ENCODE measurements at places on chromosomes 7 and 10. TPM values are rescaled to one million over a fixed set of nuclear protein-coding genes. Genes with fewer than 3 reads are reported as not detected.
A peak's percentile ranks its signal among the peaks of the same experiment; 100 is the strongest.

GRCh38 chr10:91557651-91558111 lies 75.2 kb downstream of the PPP1R3C start:
- no peaks in the 10 kb centered on the region for H3K36me3 ChIP-seq
- no peak overlapping the region for H3K27ac ChIP-seq
- peaks cover 3% of the 10 kb centered on the region for H3K4me1 ChIP-seq
- no peak for DNase-seq

DNA sequence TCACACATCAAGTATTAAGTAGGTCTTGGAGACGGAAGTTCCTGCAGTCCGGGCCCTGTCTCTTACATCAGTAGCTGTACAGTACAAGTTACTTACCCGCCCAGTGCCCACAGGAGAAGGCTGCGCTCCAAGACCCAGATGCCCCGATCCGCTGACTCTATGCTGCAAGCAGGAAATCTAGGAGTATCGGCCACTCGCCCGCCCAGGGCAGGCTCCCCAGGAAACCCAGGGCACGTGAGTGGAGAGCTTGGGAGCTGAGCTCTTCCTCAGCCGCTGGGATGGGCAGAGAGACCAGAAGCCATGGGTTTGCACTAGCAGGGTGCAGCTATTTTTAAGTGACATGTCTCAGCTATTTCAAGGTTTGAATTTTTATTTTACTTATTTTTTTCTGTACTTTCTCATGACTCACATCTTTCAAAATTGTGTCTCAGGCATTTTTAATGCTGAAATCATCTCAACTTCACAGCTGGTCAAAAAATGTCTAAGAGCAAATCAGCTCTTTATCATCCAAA lies 1.9 kb upstream of the GPER1 start:
- H3K4me3 ChIP-seq = no peak overlapping the region
- H3K4me1 ChIP-seq = peaks cover 31% of the 10 kb centered on the region
- peak; percentile 55 for DNase-seq
- H3K27ac ChIP-seq = no peak overlapping the region

DNA sequence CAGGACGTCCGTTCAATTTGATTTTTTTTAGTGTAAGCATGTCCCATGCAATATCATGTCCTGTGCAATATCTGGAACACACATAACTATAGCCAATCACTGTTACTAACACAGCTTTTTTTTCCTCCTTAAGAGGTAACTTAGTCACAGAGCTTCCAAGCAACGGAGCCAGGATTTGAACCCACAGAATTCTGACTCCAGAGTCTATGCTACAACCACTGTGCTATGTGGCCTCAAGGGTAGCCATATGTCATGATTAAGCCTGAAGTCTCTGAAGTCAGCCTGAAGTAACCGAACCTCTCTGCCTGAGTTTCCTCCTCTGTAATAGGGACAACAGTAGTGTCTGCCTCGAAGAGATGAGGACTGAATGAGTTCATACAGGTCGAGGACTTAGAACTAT lies 42.2 kb upstream of the TCF7L2 start:
- no peaks in the 10 kb centered on the region for H3K4me1 ChIP-seq
- no peaks in the 10 kb centered on the region for H3K27me3 ChIP-seq
- peak; percentile 37 for DNase-seq
- H3K4me3 ChIP-seq = no peak overlapping the region

DNA sequence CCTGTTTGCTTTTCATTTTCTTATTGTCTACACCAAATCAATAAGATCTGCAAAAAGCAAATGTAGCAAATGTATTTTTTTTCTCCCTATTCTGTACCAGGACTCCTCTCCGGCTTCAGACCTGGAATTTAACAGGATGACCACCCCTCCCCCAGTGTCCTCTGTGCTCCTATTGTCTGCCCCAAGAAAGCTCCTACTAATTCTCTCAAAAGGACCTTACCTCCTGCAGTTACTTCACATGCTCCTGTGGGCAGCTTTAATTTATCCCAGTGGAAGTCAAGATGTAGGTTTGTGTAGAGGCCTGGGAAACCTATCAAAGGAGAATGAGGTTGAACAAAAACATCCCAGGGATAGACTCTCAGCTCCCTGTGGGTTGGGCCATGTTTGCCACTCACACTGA lies 31.3 kb downstream of the PLXNA4 start:
- H3K4me1 ChIP-seq = no peaks in the 10 kb centered on the region
- no peaks in the 10 kb centered on the region for H3K36me3 ChIP-seq

DNA sequence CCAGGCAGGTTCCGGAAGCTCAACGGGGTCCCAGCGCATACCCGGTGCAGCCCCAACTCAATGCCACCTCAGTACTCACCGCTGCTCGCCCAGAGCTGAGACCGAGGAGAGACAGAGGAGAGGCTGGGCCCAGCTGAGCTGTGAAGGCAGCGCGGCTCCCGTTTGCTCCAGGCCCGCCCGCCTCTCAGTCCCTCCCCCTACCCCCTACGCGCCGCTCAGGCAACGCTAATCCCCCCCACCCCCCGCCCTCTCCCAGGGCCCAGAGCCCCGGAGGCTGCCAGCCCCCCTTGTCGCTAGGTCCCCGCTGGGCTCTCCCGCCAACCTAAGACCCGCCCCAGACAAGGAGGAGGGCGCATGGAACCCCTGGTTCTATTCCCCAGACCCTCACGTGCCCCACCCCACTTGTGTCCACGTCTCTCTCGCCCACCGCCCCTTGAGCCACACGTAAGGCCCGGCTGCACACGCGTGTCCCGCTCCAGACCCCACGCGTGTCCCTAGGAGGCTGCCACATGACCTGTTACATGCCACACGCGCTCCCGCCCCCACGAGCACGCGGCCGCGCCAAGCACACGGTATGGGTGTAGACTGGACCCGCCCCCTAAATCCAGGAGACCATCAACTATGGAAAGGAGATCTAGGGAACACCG lies at the start of gene PSD:
Gene PSD (minus strand): TSS at position 164 of the 647 bp plus-strand sequence. CDS start 1,747 bp downstream, outside the sequence.
- peaks cover 35% of the 10 kb centered on the region for H3K27me3 ChIP-seq
- peaks cover 5% of the 10 kb centered on the region for H3K36me3 ChIP-seq
- H3K27ac ChIP-seq = no peak within 1 kb of the TSS
- peak within 1 kb of the TSS; percentile 38 for H3K4me3 ChIP-seq
- peaks cover 9% of the 10 kb centered on the region for H3K4me1 ChIP-seq

- DNase-seq = no peak
- no peaks in the 10 kb centered on the region for H3K4me1 ChIP-seq
- H3K36me3 ChIP-seq = no peaks in the 10 kb centered on the region
- no peak overlapping the region for H3K4me3 ChIP-seq
- peaks cover 15% of the 10 kb centered on the region for H3K27me3 ChIP-seq
- no peak overlapping the region for H3K27ac ChIP-seq
Measured at GRCh38 chr10:78572565-78572964, 496.2 kb upstream of the ZMIZ1 start.

- no peaks in the 10 kb centered on the region for H3K4me1 ChIP-seq
- DNase-seq = no peak
- no peak overlapping the region for H3K4me3 ChIP-seq
- no peak overlapping the region for H3K27ac ChIP-seq
- H3K27me3 ChIP-seq = no peaks in the 10 kb centered on the region
Measured at GRCh38 chr10:130854151-130854550, 457.4 kb downstream of the TCERG1L start.

DNA sequence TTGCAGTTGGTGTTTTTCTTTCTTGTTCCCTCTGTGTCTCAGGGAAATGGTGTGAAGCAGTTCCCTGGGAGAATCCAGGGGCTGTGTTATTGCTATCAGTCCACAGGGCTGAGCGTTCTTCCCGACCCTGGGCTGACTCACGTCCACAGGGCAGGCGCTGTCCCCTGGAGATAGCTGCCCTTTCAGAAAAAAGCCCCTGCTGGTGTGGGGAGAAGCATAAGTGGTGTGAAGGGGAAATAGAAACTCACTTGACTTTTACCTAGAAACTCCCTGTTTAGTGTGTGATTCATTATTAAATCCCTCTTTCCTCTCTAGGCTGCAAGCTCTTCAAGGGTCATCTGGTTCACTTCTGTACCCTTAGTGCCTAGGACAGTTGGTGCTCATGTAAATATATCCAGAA lies 63.3 kb upstream of the SMNDC1 start:
- no peaks in the 10 kb centered on the region for H3K36me3 ChIP-seq
- peak; percentile 61 for DNase-seq
- no peak overlapping the region for H3K4me3 ChIP-seq
- H3K27ac ChIP-seq = no peak overlapping the region

- DNase-seq = no peak
- H3K4me1 ChIP-seq = no peaks in the 10 kb centered on the region
- peak within 1 kb of the TSS; percentile 27 for H3K4me3 ChIP-seq
- no peak within 1 kb of the TSS for H3K27ac ChIP-seq
- peaks cover 50% of the 10 kb centered on the region for H3K27me3 ChIP-seq
Measured at GRCh38 chr10:114404171-114405010, at the start of gene AFAP1L2. AFAP1L2 (minus strand) TSS chr10:114404502; CDS start chr10:114404455, 47 bp downstream.

DNA sequence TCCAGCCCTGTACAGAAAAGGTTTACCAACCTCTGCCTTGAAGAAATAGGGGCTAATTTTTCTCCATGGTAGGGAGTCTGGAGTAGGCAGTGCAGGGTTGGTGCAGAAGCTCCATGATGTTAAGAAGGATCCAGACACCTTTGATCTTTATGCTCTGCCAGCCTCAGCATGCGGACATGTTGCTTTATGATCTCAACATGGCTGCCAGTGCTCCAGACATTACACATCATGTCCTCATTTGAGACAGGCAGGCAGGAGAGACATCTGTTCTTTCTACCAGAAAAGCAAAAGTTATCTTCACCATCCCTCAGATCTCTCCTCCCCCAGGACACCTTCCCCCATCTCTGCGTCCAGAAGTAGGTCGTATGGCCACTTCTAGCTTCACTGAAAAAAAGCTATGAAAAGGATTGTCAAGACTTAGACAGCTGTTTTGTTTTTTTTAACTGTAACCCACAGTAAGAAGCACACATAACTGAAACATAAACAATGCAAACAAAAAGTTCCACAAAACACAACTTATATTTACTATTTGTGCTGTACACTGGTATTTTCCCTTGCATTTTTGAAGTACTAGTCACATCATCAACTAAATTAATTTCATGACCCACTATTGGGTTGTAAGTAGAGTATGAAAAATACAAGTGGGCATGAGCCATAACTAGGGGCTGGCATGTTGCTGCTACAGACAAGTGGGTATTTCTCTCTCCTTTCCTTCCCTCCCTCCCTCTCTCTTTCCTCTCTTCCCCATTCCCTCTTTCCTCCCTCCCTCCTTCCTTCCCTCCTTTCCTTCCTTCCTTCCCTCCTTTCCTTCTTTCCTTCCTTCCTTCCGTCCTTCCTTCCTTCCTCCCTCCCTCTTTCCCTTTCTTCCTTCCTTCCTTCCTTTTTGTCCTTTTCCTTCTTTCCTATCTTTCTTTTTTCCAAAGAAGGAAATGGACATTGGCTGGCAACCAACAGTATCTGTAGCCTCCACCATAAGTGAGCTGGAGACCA lies 2.6 kb upstream of the RASSF4 start:
- H3K27me3 ChIP-seq = no peaks in the 10 kb centered on the region
- peaks cover 15% of the 10 kb centered on the region for H3K4me1 ChIP-seq
- peaks cover 8% of the 10 kb centered on the region for H3K36me3 ChIP-seq
- H3K27ac ChIP-seq = no peak overlapping the region
- H3K4me3 ChIP-seq = no peak overlapping the region
- no peak for DNase-seq

DNA sequence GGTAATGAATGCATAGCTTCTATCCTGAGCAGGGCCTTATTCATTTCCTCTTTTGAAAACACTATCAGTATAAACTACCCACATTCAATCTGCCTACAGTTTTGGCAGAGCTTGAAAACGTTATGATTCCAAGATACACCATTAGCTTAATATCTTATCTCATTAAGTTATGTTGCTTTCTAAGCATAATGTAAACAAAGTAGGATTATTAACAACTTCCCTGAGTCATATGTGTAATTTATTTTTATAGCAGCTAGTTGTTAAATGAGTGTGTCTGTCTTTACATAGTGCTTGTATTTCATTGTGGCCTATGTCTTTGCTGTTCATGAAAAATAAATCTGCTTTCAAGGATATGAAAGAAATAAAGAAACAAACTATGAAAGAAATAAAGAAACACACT lies 106.2 kb upstream of the DLX6 start:
- no peaks in the 10 kb centered on the region for H3K4me1 ChIP-seq
- no peak overlapping the region for H3K27ac ChIP-seq
- no peaks in the 10 kb centered on the region for H3K36me3 ChIP-seq
- no peak for DNase-seq
- no peak overlapping the region for H3K4me3 ChIP-seq
- no peaks in the 10 kb centered on the region for H3K27me3 ChIP-seq

The OPALIN gene
- total RNA-seq = not detected

The SPDYE6 gene
- not detected for total RNA-seq

The FOXI2 gene
- total RNA-seq = not detected

The FAM25A gene
- not detected for total RNA-seq

The METTL27 gene
- total RNA-seq = 1.7 TPM

The GATA3 gene
- not detected for total RNA-seq

The C10orf62 gene
- not detected for total RNA-seq

The TSPAN33 gene
- 0.36 TPM for total RNA-seq

All from IMR-90 (cell line).